Stimulated activated CD8-positive, alpha-beta memory T cell treated with anti-CD3 and anti-CD28 coated beads, Interleukin-7, amount 100 ng/mL, for 1 hour (primary cell): ENCODE measurements at places on chromosomes 13 and 19.

- no peak for DNase-seq
Measured at GRCh38 chr13:43128504-43128961, 105.1 kb downstream of the DNAJC15 start.

GRCh38 chr13:61045251-61045650 is 370.4 kb downstream of the PCDH20 start:
- DNase-seq: no peak

DNA sequence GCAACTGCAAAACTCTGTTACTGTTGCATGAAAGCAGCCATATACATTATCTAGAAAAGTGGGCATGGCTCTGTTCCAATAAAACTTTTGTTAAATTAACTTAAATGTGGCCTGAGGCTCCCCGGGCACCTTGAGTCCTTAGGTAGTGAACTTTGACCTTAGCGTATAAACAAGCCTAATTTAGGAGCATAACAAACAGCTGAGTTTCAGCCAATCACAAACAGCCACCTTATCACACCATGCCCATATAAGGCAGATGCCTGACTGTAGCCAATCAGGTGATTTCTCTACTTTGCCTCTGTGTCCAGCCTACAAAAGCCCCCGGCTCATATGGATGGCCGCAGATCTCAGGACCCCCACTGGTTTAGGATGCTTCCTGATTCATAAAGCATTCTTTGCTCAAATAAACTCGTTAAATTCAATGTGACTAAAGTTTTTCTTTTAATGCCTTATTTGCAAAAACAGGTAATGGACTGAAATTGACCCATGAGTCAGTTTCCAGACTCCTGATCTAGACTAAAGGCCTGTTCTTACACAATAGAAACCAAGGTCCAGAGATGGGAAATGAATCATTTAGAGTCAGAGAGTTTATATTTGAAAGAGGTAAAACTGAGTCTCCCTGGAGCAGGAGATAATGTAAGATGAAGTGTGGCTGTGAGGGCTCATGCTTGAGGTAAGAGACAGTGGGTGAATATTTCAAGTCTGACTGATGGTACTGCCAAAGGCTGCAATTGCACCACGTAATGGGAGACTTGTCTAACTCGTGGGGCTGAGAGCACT is 130.2 kb downstream of the FGF9 start:
- no peak for DNase-seq

GRCh38 chr13:109647053-109647452 is 139.3 kb downstream of the IRS2 start:
- DNase-seq: no peak

DNA sequence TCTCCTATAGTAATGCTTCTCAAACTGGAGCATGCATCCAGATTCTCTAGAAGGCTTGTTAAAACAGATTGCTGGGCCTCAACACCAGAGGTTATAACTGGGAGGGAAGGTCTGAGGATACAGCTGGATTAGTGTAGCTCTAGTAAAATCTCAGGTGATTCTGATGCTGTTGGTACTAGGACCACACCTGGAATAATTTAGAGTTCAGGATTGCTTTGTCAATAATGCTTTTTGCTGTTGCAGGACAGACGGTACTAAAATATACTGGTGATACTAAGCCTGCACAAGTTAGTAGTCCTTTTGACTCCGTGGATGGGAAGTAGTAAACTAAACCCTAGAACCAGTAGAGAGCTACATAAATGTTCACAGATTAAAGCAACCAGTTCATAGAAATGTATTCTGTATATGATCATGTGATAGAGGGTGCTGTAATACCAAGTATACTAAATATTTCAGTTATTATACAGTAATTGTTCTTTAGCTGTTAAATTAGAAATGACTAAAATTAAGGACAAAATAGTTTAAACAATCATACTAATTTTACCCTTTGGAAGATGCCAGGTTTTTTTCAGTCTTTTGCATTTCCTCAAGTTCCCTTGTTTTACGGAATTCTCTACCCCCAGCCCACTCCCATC is 258.2 kb upstream of the STARD13 start:
- no peak for DNase-seq

DNA sequence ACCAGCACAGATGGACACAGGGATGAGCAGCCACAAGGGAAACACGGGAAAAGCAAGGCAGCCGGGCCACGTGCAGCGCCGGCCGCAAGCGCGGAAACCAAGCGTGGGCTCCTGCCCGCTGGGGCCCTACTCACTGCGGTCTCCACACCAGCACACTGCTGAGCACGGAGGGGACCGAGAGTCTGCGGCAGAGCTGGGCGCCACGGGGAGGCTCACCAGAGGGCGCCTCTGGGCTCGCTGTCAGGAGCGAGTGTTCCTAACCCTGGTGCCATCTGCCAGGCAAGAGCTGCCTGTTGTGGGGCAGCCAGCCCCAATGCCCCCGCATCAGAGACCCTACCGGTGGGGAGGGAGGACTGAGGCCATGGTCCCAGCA is 26.5 kb downstream of the MPND start:
- peak; percentile 47 for DNase-seq
